Activated CD4-positive, alpha-beta T cell treated with anti-CD3 and anti-CD28 coated beads for 1 hour (primary cell): ENCODE measurements at places on chromosomes 12 and 14.

- no peak for DNase-seq
Measured at GRCh38 chr12:29957835-29958234, 174.1 kb upstream of the TMTC1 start.

GRCh38 chr12:57672801-57673200 lies 21.1 kb upstream of the OS9 start:
- no peak for DNase-seq

GRCh38 chr14:101234244-101234937 lies 326.9 kb upstream of the DIO3 start:
- no peak for DNase-seq

- DNase-seq: no peak
Measured at GRCh38 chr12:98743362-98743953, 98.4 kb downstream of the APAF1 start.

DNA sequence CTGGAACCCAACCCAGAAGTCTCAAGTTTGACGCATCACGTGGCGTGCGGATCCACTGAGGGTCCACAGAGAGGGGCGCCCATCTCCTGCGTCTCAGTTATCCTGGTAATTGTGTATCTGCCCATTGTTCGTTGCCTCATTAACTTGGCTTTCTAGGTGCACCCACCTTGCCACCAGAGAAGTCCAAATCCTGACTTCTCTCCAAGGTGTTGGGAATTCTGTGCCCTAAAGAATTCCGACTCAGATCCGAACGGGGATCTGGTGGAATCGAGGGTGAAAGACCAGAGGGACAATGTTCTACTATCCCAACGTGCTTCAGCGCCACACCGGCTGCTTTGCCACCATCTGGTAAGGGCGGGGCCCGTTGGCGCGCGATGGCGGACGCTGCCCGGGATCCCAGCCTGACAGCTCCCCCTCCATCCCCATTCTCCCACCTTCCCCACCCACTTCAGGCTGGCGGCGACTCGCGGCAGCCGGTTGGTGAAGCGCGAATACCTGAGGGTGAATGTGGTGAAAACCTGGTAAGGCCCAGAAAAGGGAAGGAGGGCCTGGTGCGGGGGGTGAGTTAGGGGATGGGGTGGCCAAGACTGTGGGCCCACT lies 481 bp downstream of the REC8 start:
- DNase-seq: no peak
